Activated CD4-positive, alpha-beta T cell treated with anti-CD3 and anti-CD28 coated beads, Interleukin-10, Interleukin-2, amounts not matched to agents 100 ng/mL and 50 ng/mL, durations not matched to agents 16 hours and 8 hours (primary cell): ENCODE measurements at places on chromosomes 4 and X.

DNA sequence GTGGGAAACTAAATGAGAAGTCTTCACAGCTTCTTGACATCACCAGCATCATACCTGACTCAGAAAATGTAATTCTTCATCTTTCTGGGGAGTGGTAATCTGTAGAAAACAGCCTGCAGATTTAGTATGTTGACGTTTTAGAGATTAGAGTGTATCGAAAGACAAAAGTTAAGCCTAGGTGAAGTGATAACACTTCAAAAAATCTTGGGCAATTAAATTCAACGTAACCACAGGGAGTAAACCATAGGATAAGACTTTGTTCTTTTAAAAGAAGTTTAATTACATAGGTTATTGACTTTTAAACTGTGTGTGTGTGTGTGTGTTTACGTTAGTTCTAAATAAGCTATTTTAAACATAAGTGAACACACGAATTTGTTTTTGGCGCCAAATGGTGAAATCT is 1.8 kb upstream of the CXCL5 start:
- DNase-seq, result no peak

DNA sequence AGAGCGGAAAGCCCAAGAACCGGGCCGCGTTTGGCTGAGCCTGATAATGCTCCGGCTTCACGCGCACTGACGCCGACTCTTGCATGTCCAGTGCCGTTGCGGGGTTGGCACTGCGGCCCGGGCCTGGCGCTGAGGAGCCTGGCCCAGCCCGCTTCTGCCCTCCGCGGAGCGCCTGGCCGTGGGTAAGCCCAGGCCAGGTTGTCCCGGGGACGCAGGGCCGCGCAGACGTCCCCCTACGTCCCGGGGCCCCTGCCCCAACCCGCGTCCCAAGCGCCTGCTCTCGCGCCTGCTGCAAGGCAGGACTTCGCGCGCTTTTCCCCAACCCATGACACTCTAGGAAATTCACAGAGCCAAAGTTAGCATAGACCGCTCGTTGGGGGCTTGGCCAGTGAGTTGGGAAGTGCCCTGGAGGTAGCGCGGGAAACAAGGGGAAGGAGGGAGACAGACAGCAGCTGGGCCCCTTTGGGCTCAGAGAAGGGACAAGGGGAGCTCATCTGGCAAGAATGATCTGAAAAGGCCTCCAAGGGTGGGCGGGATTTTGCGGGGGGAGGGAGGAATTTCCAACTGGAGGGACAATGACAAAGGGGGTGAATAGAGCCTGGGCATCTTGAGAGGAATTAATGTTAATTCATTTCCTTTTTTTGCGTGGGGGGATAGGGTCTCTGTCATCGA is 665 bp upstream of the LRPAP1 start:
- no peak for DNase-seq

DNA sequence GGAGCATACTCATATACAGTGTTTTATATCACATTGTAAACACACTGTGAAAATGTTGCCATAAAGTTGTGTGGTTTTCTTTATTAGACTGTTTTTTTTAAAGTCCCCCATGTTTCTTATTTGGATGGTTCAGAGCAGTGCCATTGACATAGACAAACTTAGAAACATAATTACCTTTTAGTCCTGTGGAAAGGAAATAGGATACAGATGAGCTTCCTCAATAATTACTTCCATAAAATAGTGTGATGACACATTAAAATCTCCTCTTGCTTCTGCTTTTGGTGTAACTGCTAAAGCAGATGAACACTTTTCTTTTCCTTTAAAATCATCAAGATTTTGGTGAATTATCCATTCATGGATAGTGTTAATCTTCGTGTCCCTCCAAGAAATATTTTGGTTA is 52.9 kb upstream of the LIMCH1 start:
- DNase-seq, result no peak

GRCh38 chrX:23901805-23902204 is 5.9 kb downstream of the APOO start:
- DNase-seq, result peak; percentile 48

DNA sequence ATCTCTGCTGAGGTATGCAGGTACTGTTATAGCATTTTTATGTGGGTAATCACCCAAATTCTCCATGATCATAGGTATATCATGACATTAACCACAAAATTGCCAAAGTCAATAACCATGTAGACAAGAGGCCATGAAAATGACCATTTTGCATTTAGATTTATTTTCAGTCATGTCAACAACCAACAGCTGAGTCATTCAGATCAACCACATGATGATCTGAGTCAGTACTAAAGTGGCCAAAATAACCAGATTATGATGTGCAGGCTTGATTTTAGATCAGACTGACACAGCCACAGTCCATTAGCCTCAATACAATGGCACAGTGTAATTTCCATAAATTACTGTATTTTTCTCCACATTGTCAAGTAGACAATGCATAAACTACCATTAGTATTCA is 240.5 kb downstream of the GRIA3 start:
- peak; percentile 30 for DNase-seq

DNA sequence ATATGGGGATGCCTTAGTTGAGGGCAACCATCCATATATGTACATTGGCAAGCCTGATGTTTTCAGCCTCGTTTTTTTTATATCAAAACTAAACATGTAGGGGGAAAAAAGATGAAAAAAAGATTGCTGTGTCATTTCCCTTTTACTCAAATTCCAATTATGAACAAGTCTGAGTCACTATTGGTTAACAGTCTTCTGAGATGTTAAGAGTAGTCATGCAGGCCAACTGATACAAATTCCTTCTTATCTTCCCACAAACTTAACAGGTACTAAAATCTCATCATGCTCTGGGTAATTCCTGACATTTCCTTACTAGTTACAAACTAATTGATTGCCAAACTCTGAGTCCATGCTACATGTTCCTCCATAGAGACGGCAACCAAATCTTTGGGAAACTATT is 222.1 kb downstream of the FRMPD4 start:
- peak; percentile 17 for DNase-seq

DNA sequence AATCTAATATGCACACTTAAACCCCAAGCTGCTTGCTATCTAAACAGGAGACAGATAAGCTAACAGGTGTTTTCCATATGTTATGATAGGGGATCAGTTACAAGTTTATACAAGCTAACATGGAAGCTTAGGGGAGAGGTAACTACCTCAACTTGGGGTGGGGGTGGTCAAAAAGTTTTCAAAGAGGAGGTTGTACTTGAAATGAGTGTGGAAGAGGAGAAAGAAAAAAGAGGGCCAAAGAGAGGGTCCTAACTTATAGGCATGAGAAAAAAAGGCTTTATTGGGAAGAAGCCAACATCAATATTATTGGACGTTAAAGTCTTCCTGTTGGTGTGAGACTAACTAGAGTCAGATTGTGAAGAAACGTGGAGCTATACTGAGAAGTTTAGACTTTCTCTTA is 205.9 kb downstream of the NDST4 start:
- no peak for DNase-seq

GRCh38 chrX:13489454-13489853 is 79.9 kb upstream of the EGFL6 start:
- no peak for DNase-seq

DNA sequence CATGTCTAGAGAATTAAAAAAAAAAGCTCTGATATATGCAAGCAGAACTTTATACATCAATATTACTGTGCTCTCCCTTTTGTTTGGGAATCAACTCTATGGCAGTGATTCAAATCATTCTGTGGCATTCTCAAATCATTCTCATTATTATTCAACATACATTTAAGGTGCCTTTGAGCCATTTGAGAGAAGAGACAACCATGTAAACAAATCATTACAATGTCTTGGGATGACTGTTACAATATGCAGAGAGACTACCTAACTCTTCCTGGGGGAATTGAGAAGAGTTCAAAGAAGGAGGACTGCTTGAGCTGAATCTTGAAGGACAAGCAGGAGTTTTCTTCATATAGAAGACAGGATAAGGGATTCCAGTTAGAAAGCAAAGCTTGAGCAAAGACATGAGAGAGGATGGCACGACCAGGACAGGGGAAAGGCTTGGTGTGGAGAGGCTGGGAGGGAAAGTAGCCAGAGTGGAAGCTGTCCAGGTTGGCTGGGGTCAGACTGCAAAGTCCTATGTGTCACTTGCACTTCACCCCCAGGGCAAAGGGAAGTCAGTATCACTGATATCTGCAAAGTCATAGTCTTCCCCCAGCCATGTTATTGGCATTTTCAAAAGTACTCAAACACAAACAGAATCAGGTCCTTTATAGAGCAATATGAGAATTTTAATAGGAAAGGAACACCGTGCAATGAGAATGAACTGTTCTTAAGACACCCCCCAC is 9.0 kb downstream of the SEC24D start:
- DNase-seq, result peak; percentile 56

- DNase-seq, result no peak
These were observed 77.0 kb downstream of the PAPSS1 start for GRCh38 chr4:107643021-107643420.

GRCh38 chr4:170591076-170591475 is 501.3 kb upstream of the AADAT start:
- DNase-seq, result no peak

GRCh38 chr4:149972407-149972806 is 105.8 kb upstream of the DCLK2 start:
- DNase-seq, result no peak

DNA sequence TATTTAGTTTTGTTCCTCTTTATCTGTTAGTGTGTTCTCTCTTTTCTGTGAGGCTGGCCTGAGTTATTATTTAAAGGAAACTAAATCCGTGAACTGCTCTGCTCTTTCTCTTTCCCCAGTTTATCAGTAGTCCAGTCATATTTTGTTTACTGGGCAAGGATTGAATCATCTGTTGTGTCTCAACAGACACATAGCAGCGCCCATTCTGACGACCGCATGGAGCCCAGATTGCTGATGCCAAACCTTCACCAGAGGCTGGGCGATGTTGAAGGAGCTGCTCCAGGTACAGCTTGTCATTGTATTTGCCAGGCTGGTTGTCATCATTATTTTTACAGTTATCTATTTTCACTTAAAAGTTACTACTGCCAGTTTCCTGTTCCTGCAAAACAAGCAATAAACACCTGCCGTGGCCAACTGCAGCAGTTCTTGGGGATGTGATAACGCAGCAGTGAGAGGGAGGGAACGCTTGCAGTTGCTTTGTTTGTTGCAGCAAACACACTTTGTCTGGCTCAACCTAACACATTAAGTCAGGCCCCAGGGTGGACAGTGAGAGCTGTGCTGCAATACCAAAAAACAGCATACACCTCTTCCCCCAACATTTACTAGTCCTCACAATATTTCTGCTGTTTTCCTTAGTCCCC is 10.1 kb downstream of the REELD1 start:
- DNase-seq, result no peak

DNA sequence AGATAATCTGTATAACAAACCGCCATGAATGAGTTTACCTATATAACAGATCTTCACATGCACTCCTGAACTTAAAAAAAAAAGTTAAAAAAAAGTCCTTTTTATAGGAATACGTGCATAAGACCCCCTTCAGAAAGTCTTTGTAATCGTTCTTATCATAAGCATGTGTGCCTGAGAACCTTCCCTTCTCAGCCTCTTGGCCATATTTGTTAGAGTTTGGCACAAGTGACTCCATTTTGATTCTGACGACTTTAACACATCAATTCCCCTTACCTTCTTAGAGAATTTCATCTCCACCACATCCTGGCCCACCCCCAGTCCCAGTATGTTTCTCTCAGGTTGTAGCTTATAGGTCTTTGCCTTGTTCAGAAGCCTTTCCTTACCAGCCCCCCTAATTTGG is 16.0 kb upstream of the ANXA5 start:
- DNase-seq, result no peak

DNA sequence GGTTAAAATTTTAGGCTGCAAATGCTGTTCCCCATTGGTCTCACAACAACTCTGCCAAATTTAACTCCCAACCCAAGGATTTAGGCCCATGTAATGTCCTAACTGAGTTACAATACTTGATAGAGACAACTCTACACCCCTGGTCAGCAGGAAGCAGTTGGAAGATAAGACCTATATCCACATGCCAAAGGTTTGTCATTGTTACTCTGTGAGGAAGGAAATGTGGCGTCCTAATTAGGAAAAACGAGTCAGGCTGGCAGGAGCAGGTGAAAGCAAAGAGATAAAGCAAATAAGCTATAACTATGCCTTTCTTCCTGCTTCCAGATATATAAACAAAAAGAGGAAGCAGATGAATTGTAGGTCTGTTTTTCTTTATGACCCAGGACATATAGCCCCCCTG is 69.1 kb downstream of the SPIN4 start:
- no peak for DNase-seq
